Activated CD4-positive, alpha-beta T cell treated with anti-CD3 and anti-CD28 coated beads, Interleukin-2, amount 10 ng/mL, durations not matched to agents 7 days and 5 days (primary cell): ENCODE measurements at places on chromosomes 3 and 15. TPM values are rescaled to one million over a fixed set of nuclear protein-coding genes. Genes with fewer than 3 reads are reported as not detected.

DNA sequence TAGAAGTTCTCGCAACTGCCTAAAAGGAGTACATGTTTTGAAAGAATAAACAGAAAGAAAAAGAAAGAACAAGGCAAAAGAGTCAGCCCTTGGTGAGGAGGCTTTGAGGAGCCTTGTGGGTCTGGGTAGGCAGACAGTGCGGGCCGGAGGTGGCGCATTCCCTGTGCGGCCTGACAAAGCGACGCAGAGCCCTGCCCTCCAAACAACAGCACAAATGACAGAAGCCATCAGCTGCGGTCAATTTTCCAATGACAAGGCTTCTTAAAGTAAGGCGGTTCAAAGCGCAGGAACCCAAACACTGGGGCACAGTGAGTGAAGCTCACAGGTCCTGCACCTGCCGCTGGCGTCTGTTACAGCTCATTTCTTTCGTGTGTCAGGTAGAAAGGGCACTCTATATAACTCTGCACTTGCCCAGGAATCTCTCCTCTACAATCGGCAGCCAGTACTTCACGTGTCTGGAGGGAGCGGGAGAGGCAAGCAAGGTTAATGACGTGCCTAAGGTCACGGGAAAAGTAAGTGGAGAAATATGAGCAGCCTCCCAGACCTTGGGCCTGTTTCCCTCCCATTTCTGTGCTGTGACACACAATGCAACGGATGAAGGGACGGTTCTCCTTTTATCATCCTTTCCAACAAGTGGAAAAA is 178.1 kb downstream of the OPA1 start:
- peaks cover 1% of the 10 kb centered on the region for H3K4me1 ChIP-seq
- no peaks in the 10 kb centered on the region for H3K36me3 ChIP-seq
- H3K27me3 ChIP-seq = no peaks in the 10 kb centered on the region
- no peak overlapping the region for H3K27ac ChIP-seq
- no peak overlapping the region for H3K4me3 ChIP-seq

- peaks cover 4% of the 10 kb centered on the region for H3K27me3 ChIP-seq
- H3K36me3 ChIP-seq = no peaks in the 10 kb centered on the region
- no peak for DNase-seq
- no peak overlapping the region for H3K4me3 ChIP-seq
These were observed 156.9 kb upstream of the EIF1B start for GRCh38 chr3:40152482-40153133.

GRCh38 chr3:135240426-135240825 is 445.4 kb downstream of the EPHB1 start:
- no peaks in the 10 kb centered on the region for H3K4me1 ChIP-seq
- no peak for DNase-seq
- no peaks in the 10 kb centered on the region for H3K27me3 ChIP-seq
- no peak overlapping the region for H3K4me3 ChIP-seq
- no peaks in the 10 kb centered on the region for H3K36me3 ChIP-seq

- H3K27ac ChIP-seq = no peak overlapping the region
- H3K36me3 ChIP-seq = no peaks in the 10 kb centered on the region
- DNase-seq = no peak
- H3K4me3 ChIP-seq = no peak overlapping the region
- H3K27me3 ChIP-seq = no peaks in the 10 kb centered on the region
These were observed 962.2 kb downstream of the TUSC7 start for GRCh38 chr3:117671722-117672318.

DNA sequence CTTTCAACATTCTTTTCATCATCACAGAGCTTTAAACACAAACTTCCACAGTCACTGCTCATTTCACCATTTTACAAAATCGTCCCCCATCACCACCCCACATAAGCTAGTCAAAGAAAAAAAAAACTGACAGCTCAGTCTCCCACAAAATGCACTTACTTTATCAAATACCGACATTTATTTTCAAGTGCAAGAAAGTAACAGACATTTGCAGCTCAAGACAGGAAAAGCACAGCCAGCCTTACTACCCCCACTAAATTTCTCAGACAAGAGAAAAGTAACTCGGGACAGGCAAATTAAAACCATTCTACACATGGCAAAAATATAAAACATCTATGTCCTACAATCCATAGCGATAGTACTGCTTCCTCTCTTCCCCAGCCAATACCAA is 402.4 kb downstream of the SHQ1 start:
- no peaks in the 10 kb centered on the region for H3K27me3 ChIP-seq
- DNase-seq = no peak
- peaks cover 36% of the 10 kb centered on the region for H3K36me3 ChIP-seq
- peaks cover 54% of the 10 kb centered on the region for H3K4me1 ChIP-seq

GRCh38 chr3:9331171-9331570 is 31.7 kb upstream of the THUMPD3 start:
- no peak for DNase-seq
- no peaks in the 10 kb centered on the region for H3K36me3 ChIP-seq
- no peak overlapping the region for H3K4me3 ChIP-seq

- H3K4me1 ChIP-seq = peaks cover 36% of the 10 kb centered on the region
- H3K4me3 ChIP-seq = no peak overlapping the region
- no peak overlapping the region for H3K27ac ChIP-seq
- peaks cover 80% of the 10 kb centered on the region for H3K36me3 ChIP-seq
These were observed 23.3 kb downstream of the SNRK start for GRCh38 chr3:43309372-43310305.

Gene FANCD2
- total RNA-seq = 68.1 TPM

GRCh38 chr3:42476225-42477125 is 26.0 kb upstream of the VIPR1 start:
- peaks cover under 1% of the 10 kb centered on the region for H3K36me3 ChIP-seq
- H3K4me1 ChIP-seq = no peaks in the 10 kb centered on the region
- DNase-seq = no peak
- H3K4me3 ChIP-seq = no peak overlapping the region
- no peak overlapping the region for H3K27ac ChIP-seq
- peaks cover 11% of the 10 kb centered on the region for H3K27me3 ChIP-seq

DNA sequence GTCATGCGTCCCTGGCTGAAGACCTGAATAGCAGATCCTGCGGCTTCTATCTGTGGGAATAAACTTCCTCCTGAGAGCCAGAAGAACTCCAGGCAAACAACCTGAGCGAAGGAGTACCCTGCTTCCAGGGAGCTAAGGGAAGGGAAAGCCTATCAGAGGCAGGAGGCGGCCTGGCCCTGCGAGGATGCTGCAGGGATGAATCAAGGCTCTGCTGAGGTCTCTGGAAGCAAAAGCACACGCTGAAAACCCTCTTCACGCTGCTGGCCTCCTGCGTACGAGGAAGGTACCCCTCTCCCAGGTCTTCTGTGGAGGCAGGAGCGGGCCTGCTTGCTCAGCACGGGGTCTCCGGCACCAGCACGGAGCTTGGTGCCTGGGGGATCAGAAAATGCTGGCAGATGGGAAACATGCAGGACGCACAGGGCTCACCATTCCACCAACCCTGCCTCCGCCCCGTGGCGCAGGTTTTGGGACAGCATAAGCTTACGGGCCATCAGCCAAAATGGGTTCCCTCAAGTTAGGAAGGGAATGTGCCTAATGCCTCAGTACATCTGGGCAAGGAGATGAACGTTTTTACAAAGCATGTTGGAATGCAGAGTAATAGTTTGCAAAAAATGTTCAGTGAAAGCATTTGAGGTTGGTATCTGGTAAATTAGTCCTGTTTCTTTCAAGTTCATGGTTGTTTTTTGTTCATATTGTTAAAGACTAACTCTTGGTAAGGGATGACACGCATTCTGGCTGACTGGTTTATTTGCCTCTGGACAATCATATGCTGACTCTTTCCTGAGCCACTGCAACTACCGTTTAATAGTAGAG is 72.3 kb downstream of the CHSY1 start:
- peaks cover 61% of the 10 kb centered on the region for H3K36me3 ChIP-seq
- H3K4me1 ChIP-seq = peaks cover 73% of the 10 kb centered on the region
- no peak for DNase-seq
- H3K27ac ChIP-seq = peak overlapping the region; percentile 84
- H3K27me3 ChIP-seq = no peaks in the 10 kb centered on the region
- no peak overlapping the region for H3K4me3 ChIP-seq

DNA sequence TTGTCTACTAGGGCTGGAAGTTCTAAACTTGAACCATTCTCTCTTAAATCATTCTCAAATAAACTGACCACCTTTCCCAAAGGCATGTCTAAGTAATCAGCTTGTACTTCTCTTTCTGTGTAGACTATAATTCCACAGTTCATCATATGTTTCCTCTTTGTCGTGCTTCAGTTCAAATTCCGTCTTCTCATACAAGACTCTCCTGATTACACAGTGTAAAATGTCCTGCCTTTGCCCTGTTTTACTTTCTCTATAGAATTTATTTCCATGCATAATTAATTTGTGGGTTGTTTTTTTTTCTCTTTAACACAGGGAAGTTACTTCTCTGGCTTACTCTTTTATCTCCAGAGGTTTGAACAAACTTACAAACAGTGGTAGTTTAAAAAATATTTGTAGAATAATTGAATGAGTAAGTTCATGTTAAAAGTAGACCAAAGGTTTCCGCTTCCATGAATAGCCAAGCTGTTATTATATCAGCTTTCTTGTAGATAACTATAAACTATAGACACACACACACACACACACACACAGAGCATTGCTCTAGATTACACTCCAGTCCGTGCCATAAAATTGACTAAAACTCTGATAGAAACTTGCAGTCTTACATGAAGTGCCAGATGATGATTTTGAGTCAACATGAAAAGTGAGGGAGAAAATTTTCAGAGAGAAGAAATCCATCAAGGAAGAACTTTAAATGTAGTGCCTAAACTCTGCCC is 119.0 kb downstream of the SUCNR1 start:
- no peak overlapping the region for H3K4me3 ChIP-seq
- peaks cover 16% of the 10 kb centered on the region for H3K27me3 ChIP-seq
- no peak overlapping the region for H3K27ac ChIP-seq
- DNase-seq = no peak
- H3K4me1 ChIP-seq = no peaks in the 10 kb centered on the region

Gene GABRG3
- total RNA-seq = not detected

- no peak overlapping the region for H3K4me3 ChIP-seq
- H3K27me3 ChIP-seq = peaks cover 4% of the 10 kb centered on the region
- no peak overlapping the region for H3K27ac ChIP-seq
- H3K36me3 ChIP-seq = no peaks in the 10 kb centered on the region
- DNase-seq = no peak
These were observed 313.2 kb upstream of the THBS1 start for GRCh38 chr15:39267685-39268084.

Gene ZCWPW2
- 0.37 TPM for total RNA-seq

Gene GMNC
- not detected for total RNA-seq

Gene PARP15
- 39.8 TPM for total RNA-seq

DNA sequence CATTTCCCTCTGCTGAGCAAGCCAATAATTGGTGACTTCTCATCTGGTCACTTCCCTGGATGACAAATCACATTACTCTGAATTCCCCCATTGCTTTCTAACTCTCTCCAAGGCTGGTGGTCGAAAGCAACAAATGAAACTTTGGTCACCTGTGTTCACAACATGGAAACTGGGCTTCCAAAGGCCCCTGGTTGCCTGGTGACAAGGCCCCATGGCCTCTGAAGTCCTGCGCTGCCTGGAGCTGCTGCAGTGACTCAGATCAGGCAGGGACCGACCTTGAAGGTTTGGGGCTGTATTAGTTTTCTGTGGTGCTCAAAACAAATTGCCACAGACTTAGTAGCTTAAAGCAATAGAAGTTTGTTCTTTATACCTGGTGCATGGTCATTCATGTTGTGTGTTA is 345.3 kb downstream of the WDR72 start:
- no peak overlapping the region for H3K27ac ChIP-seq
- H3K4me3 ChIP-seq = no peak overlapping the region
- DNase-seq = no peak
- no peaks in the 10 kb centered on the region for H3K27me3 ChIP-seq

DNA sequence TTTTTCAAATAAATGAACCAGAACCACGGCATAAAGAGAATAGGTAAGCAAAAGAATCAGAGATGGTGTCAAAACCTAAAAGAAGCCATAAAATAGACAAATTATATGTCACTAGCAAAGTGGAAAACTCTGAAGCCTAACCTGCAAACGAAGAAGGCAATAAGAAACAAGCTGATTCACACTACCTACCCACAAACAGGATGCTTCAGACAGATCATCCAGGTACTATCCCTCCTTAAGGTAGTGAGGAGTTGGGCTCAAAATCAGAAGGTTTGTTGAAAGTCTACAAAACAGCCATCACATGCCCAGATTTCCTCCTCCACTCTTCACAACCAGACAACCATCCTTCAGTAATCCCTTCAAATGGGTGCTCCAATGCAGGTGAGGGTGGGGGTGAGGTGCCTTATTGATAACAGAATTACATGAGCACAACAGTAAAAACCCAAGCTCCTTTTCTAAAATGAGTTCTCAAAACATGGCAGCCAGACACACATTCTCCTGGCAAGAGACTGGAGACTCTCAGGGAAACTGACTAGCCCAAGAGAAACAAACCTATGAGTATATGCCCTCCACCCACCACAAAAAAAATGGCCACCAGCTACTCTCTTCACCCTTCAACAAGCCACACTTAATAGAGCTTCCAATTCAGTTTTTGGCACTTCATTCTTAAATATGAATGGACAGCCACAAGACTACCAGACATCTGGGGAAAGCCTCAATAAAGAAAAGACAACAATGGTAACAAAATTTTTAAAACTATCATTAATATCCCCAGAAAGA is 6.4 kb downstream of the KPNA1 start:
- H3K4me3 ChIP-seq = no peak overlapping the region
- H3K4me1 ChIP-seq = peaks cover 48% of the 10 kb centered on the region
- no peaks in the 10 kb centered on the region for H3K27me3 ChIP-seq
- H3K36me3 ChIP-seq = peaks cover 22% of the 10 kb centered on the region

- no peaks in the 10 kb centered on the region for H3K36me3 ChIP-seq
- no peaks in the 10 kb centered on the region for H3K27me3 ChIP-seq
- no peak overlapping the region for H3K27ac ChIP-seq
- H3K4me3 ChIP-seq = no peak overlapping the region
- no peaks in the 10 kb centered on the region for H3K4me1 ChIP-seq
- DNase-seq = no peak
These were observed 195.5 kb downstream of the BCHE start for GRCh38 chr3:165641569-165642310.

- H3K27ac ChIP-seq = no peak overlapping the region
- peaks cover 22% of the 10 kb centered on the region for H3K4me1 ChIP-seq
- no peaks in the 10 kb centered on the region for H3K36me3 ChIP-seq
These were observed 4.6 kb downstream of the ERICH6 start for GRCh38 chr3:150699068-150699639.

DNA sequence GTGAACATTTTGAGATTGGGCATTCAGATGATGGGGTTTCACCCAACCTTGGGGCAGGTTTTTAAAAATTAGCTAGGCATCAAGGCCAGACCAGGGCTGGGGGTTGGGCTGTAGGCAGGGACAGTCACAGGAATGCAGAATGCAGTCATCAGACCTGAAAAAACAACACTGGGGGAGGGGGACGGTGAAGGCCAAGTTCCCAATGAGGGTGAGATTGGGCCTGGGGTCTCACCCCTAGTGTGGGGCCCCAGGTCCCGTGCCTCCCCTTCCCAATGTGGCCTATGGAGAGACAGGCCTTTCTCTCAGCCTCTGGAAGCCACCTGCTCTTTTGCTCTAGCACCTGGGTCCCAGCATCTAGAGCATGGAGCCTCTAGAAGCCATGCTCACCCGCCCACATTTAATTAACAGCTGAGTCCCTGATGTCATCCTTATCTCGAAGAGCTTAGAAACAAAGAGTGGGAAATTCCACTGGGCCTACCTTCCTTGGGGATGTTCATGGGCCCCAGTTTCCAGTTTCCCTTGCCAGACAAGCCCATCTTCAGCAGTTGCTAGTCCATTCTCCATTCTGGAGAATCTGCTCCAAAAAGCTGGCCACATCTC is 6.1 kb downstream of the RHO start:
- H3K27me3 ChIP-seq = peaks cover 8% of the 10 kb centered on the region
- DNase-seq = no peak
- no peak overlapping the region for H3K27ac ChIP-seq
- H3K4me3 ChIP-seq = no peak overlapping the region
- H3K36me3 ChIP-seq = no peaks in the 10 kb centered on the region
- no peaks in the 10 kb centered on the region for H3K4me1 ChIP-seq

Gene CRYGS
- 5.7 TPM for total RNA-seq

GRCh38 chr3:127082066-127082465 is 99.2 kb downstream of the PLXNA1 start:
- H3K27me3 ChIP-seq = no peaks in the 10 kb centered on the region
- no peak for DNase-seq
- no peak overlapping the region for H3K4me3 ChIP-seq
- H3K4me1 ChIP-seq = no peaks in the 10 kb centered on the region
- H3K36me3 ChIP-seq = no peaks in the 10 kb centered on the region
- no peak overlapping the region for H3K27ac ChIP-seq
